ENCODE measurements at places on chromosomes 7 and 10. TPM values are rescaled to one million over a fixed set of nuclear protein-coding genes. Genes with fewer than 3 reads are reported as not detected.

DNA sequence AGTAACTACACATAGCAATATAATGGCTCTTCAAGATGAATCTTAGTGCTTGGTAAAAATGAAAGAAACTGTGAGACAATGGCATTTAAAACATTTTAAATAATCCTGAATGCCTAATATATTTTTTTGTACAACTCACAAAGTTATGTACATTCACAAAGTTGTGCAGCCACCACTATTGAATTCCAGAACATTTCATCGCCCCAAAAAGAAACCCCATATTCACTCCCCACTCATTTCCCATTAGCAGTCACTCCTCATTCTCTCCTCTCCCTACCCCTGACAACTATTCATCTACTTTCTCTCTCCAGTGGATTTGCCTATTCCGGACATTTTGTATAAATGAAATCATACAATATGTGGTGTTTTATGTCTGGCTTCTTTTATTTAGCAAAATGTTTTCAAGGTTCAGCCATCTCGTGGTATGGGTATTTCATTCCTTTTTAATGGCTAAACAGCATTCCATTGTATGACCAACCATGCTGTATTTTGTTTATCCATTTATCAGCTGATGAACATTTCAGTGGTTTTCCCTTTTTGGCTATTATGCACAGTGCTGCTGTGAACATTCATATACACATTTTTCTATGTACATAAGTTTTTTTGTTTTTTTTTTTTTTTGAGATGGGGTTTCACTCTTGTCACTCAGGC, 34.7 kb downstream of the ENTPD7 start:
- H3K27ac ChIP-seq, result peak overlapping the region; percentile 96
- peaks cover 35% of the 10 kb centered on the region for H3K36me3 ChIP-seq
- DNase-seq, result peak; percentile 91
- H3K27me3 ChIP-seq, result no peaks in the 10 kb centered on the region

GRCh38 chr10:22556774-22557173, 157.6 kb downstream of the PIP4K2A start:
- no peak for DNase-seq
- no peaks in the 10 kb centered on the region for H3K27me3 ChIP-seq
- H3K27ac ChIP-seq, result no peak overlapping the region
- no peaks in the 10 kb centered on the region for H3K36me3 ChIP-seq
- peaks cover 3% of the 10 kb centered on the region for H3K4me1 ChIP-seq

DNA sequence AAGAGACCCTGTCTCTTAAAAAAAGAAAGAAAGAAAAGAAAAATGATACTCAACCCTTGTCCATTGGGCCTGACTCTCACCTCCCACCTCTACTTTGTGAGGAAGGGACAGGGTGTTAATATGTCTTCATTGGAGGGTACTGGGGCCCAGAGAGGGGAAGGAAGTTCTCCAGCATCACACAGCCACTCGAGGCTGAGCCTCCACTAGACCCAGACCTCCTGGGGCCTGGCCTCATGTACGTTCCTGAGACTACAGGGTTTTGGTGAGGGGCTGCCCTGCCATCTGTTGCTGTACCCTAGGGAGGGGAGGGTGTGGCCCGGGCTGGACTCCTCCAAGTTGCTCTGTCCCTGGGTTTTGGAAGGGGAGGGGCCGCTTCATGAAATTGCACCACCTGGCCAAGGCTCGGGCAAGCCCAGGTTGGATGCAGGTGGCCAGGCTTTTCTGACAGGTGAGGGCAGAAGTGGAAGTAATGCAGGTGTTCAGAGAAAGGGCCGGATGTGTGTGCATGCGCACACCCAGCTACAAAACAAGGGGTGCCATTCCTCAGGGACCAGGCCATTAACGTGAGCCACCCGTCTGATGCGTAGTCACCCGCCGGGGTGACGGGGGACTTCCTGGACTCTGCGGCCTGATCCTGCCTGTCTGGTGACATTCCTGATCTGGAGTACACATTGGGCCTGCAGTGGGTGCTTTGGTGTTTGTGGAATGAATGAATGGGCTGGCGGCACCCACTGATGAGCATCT, 21.7 kb downstream of the GTF2IRD1 start:
- H3K4me3 ChIP-seq, result no peak overlapping the region
- DNase-seq, result no peak
- no peak overlapping the region for H3K27ac ChIP-seq
- peaks cover 35% of the 10 kb centered on the region for H3K4me1 ChIP-seq
- no peaks in the 10 kb centered on the region for H3K27me3 ChIP-seq

DNA sequence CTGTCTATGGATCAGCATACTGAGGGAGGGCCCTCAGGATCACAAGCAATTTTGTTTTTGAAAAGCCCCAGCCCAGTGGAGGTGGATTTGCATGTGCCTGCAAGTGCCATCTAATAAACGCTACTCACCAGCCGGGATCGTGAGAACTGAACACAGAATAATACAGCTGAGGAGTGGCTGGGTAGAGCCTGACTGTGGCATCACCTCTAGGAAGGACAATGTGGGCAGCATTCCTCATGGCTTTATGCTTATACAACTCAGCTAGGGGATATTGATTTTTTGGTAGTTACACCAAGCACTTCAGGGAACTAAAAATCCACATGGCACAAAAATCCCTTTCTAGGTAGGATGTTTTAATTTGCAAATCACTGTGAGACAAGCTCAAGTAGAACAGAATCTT, 72.7 kb upstream of the PALS2 start:
- H3K4me3 ChIP-seq, result no peak overlapping the region
- no peak overlapping the region for H3K27ac ChIP-seq
- H3K4me1 ChIP-seq, result no peaks in the 10 kb centered on the region
- no peaks in the 10 kb centered on the region for H3K36me3 ChIP-seq
- peaks cover 10% of the 10 kb centered on the region for H3K27me3 ChIP-seq

GRCh38 chr10:63375458-63375857, 90.3 kb downstream of the JMJD1C start:
- H3K4me3 ChIP-seq, result no peak overlapping the region
- no peak overlapping the region for H3K27ac ChIP-seq
- no peaks in the 10 kb centered on the region for H3K4me1 ChIP-seq
- no peaks in the 10 kb centered on the region for H3K27me3 ChIP-seq
- DNase-seq, result no peak

- no peaks in the 10 kb centered on the region for H3K4me1 ChIP-seq
- peaks cover 3% of the 10 kb centered on the region for H3K27me3 ChIP-seq
- H3K27ac ChIP-seq, result no peak overlapping the region
- no peak overlapping the region for H3K4me3 ChIP-seq
These were observed 151.0 kb downstream of the NRF1 start for GRCh38 chr7:129762387-129762969.

DNA sequence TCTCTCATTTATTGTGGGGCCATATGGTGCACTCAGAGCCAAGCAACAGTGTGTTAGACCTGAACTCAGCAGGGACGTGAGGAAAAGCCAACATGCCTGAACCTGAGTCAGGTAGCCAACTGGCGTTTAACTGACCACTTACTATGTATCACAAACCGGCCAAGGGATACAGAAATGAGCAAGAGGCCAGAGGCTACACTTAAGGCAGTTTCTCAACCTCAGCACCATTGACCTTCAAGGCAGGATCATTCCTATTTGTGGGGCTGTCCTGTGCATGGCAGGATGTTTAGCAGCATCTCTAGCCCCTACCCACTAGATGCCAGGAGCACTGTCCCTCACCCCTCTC, 103.5 kb upstream of the NANOS1 start:
- no peak for DNase-seq
- no peaks in the 10 kb centered on the region for H3K4me1 ChIP-seq
- no peaks in the 10 kb centered on the region for H3K36me3 ChIP-seq
- H3K27ac ChIP-seq, result no peak overlapping the region
- peaks cover 16% of the 10 kb centered on the region for H3K27me3 ChIP-seq
- H3K4me3 ChIP-seq, result no peak overlapping the region

DNA sequence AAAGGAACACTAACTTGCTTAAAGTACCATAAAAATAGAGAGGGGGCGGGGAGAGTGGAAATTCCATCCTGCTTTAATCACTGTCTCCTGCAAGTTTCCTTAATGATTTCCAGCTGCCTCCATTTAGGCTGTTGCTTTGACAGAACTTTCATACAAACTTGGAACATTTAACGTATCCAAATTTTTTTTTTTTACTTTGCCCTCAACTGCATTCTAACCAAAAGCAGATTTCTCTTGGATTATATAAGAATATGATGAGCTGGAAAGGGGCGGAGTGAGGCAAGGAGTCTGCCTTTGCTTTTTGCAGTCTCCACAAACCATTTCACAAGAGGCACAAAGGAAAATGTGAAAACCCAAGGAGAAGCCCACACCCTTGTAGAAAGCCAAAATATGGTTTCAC, 46.6 kb upstream of the COL1A2 start:
- DNase-seq, result peak; percentile 95
- H3K27ac ChIP-seq, result peak overlapping the region; percentile 71
- peak overlapping the region; percentile 1 for H3K4me3 ChIP-seq
- H3K4me1 ChIP-seq, result peaks cover 16% of the 10 kb centered on the region

Gene CDHR3
- total RNA-seq, result 1.7 TPM

Gene EZH2
- 13.1 TPM for total RNA-seq

Gene ADCYAP1R1
- total RNA-seq, result not detected

Gene PKD2L1
- total RNA-seq, result not detected

Gene EVX1
- not detected for total RNA-seq

Gene FEZF1
- not detected for total RNA-seq

Gene CUX1
- 19.7 TPM for total RNA-seq
